ENCODE measurements at places on chromosomes 16 and 17.

GRCh38 chr17:9465210-9465921 is 110.3 kb downstream of the STX8 start:
- DNase-seq, result peak; percentile 67

GRCh38 chr16:81774348-81774747 is 4.7 kb upstream of the PLCG2 start:
- no peak for DNase-seq

- DNase-seq, result no peak
These were observed 335.1 kb downstream of the GRIN2A start for GRCh38 chr16:9847146-9847545.

- DNase-seq, result no peak
These were observed 12.5 kb downstream of the SREBF1 start for GRCh38 chr17:17824119-17824782.

- DNase-seq, result no peak
These were observed 304.4 kb downstream of the SOX9 start for GRCh38 chr17:72425133-72425793.

- DNase-seq, result no peak
These were observed 13.9 kb downstream of the MIS12 start for GRCh38 chr17:5500247-5500588.

- no peak for DNase-seq
These were observed 36.5 kb upstream of the TOB1 start for GRCh38 chr17:50902372-50903353.

DNA sequence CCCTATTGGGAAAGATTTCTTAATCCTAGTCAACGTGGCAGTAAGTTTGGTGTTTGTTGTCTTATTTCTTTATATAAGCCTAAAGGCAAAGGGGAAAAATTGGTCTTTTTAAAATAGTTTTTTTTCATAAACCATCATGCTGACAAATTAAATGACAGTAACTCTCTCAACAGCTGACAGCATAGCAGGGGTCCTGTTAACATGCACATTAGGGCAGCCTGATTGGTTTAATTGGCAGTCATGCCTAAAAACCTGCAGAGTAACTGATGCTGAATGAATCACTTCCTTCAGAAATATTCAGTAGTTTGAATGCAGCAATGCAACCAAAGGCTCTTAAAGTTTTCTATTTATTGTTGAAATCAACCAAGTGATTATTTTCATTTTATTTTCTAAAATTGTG is 85.4 kb downstream of the ITFG1 start:
- DNase-seq, result no peak

- DNase-seq, result no peak
These were observed 25.5 kb downstream of the CACNG4 start for GRCh38 chr17:66990047-66990446.

GRCh38 chr16:85341972-85342695 is 229.9 kb upstream of the CIBAR2 start:
- DNase-seq, result no peak

- DNase-seq, result no peak
These were observed 51.2 kb downstream of the RMI2 start for GRCh38 chr16:11396241-11397048.

DNA sequence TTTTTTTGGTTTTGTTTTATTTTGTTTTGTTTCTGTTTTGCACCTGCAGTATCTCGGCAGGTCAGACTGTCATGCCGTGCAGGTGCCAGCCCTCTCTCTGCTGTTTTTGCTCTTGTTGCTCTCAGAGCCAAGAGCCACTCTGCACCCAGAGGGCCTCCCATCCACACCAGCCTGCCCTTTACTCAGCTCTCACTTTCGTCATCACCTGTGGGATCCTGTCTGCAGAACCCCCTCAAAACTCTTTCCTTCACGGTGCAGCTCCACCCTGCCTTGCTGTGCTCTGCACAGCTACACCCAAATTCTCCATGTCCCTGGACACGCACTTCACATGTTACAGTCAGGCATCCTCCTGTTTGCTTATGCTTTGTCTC is 2.6 kb downstream of the AOC3 start:
- no peak for DNase-seq

GRCh38 chr16:71214746-71215381 is 15.7 kb downstream of the HYDIN start:
- no peak for DNase-seq

- DNase-seq, result no peak
These were observed 59.3 kb downstream of the JPH3 start for GRCh38 chr16:87661561-87661960.

- DNase-seq, result peak; percentile 93
These were observed 1.1 kb downstream of the ANKRD11 start for GRCh38 chr16:89489040-89489897.

- DNase-seq, result no peak
These were observed 2.7 kb downstream of the UTP18 start for GRCh38 chr17:51263006-51263405.

GRCh38 chr16:610513-611381 is 20.0 kb upstream of the WFIKKN1 start:
- no peak for DNase-seq

GRCh38 chr17:58536542-58536941 is 22.1 kb upstream of the MTMR4 start:
- no peak for DNase-seq

GRCh38 chr16:84788920-84789391 is 30.8 kb upstream of the CRISPLD2 start:
- peak; percentile 94 for DNase-seq

- no peak for DNase-seq
These were observed at the start of gene GAS2L2 for GRCh38 chr17:35752945-35753764. Gene GAS2L2, minus strand, starts transcription at chr17:35753239. Its CDS starts 389 bp downstream, at chr17:35752850.

- no peak for DNase-seq
These were observed 57.7 kb downstream of the SRL start for GRCh38 chr16:4184038-4184702.

- DNase-seq, result no peak
These were observed 217.2 kb downstream of the CA10 start for GRCh38 chr17:51941272-51941671.

DNA sequence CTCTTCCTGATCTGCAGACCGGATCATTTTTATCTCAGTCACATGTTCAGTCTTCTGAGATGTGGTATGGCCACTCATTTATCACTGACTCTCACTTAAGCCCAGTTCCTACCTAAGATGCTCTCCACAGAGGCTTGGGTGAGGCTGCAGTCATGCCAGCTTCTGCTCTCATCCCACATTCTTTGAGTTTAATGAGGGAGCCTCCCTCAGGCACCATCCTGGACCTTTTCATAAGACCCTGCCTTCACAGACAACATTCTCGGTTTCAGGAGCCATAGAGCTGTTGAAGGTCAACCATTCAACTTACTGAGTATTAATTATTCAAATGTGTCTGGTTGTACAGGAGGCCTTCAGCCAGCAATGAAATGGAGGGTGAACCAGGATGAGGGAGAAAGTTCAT is 23.6 kb upstream of the HNF1B start:
- no peak for DNase-seq

DNA sequence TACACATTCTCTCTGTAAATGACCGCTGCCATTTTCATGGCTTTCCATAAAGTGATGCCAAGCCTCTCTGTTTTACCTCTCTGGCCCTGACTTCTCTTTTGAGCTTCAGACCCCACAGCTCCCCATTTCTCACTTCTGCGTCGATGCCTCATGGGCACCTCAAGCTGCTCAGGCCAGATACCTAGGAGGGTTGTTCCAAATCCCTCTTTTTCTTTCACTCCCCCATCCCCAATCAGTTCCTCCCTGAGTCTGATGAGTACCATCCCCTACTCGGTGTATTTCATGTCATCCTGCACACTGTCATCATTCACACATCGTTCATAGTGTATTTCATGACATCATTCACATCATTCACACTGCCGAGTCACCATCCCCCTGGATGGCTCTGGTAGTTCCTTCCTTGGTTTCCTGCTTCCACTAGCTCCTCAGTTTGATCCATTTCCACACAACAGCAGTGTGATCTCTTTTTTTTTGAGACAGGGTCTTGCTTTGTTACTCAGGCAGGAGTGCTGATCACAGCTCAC is 43.1 kb downstream of the NTN1 start:
- no peak for DNase-seq

- no peak for DNase-seq
These were observed 233.6 kb downstream of the SEC14L1 start for GRCh38 chr17:77374170-77374936.

DNA sequence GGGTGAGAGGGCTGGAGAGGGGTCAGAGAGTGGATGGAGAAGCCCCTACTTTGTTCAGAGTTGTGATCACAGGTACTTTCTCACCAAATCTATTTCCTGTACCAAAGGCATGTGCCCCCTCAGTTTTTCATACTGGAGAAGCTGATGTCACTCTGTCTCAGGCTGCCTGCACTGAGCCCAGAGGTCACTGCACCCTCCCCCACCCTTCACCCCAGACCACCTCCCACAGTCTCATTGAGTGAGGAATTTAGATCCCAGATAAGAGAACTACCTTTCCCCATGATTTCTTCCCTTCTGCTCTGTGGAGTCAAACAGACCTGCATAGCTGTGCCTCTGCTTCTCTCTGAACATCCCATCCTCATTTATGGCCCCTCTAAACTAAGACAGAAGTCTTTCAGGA is 140.0 kb upstream of the IRX6 start:
- DNase-seq, result no peak

DNA sequence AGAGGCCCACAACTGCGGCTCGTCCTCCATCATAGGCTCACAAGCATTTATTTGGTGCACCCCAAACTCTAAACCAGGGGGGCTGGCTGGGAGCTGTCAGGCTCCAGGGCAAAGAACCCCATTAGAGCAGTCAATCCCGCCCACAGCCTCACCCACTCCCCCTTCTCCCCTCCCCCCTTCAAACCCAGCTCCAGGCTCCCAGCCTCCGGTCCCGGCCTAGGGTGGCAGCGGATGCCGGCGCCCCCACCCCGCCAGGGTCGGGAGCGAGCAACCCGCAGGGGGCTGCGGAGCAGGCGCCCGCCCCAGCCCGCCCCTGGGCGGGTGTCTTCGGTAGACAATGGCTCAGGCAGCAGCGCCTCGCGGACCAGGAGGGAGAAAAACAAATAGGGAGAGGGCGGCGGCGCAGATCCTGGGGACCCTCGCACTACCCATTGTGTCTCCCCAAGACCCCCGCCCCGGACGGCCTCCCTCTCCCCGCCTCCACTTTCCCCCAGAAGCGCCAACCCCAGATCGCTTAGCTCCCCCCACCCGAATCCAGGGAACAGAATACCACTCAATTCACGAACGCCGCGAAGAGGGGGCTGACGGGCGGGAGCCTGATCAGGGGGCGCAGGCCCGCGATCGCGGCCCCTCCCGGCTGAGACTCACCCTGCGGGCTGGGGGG is 572 bp downstream of the FAM171A2 start:
- DNase-seq, result no peak

GRCh38 chr17:75739801-75740200 is 18.5 kb downstream of the ITGB4 start:
- no peak for DNase-seq

All from AG09309 (cell line).